Hematopoietic multipotent progenitor cell treated with erythropoietin and hydrocortisone succinate and interleukin-3 and kit ligand, for 4 days (in vitro differentiated cells): ENCODE measurements at places on chromosomes 2 and 18.

DNA sequence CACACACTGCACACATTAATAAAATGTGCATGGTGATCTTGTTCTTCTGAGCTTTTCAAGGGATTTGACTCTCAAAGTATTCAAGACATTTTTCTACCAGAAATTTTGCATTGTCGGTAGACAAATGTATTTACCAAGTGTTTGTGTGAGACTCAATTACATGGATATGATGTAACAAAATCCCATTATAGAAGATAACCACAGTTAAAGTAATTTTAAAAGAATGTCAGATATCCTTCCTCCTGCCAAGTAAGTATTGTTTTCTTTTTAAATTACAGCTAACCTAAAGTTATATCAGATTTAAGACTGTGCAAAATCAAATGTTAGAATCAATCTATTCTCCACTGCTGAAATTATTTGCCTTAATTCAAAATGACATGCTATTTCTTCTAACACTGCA, 1344.5 kb upstream of the CHAC2 start:
- DNase-seq, result no peak

- DNase-seq, result no peak
These were observed 100.2 kb downstream of the BCL11A start for GRCh38 chr2:60453301-60453700.

GRCh38 chr2:163906410-163906809, 170.6 kb upstream of the FIGN start:
- DNase-seq, result no peak

GRCh38 chr2:66761826-66762225, 326.9 kb downstream of the MEIS1 start:
- DNase-seq, result no peak

GRCh38 chr18:61838521-61838920, 54.3 kb downstream of the RNF152 start:
- DNase-seq, result no peak

DNA sequence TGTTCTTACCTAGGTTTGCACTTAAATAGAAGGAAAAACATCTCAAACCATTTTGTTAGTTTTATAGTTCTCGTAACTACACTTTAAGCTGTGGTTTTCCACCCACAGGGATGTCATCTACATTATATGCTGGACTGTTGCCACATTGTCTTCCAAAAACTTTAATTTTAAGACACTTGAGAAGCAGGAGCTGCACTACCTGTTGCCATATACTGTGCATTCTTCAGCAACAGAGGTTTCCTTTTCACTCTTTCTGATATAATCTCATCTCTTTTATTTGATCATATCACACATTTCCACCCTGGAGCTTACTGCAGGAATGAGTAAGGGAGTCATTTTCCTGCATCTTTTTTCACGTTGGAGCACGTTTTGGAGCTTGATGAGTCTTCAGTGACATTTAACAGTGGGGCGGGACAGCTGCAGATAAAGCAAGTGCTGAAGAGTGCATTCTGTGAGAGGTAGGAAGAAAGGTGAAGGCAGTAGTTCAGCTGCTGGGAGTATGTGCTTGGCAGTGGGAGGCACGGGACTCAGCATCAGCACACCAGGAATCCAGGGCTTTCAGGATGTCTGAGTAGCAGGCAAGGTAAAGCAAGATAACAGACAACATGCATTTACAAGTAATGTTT, 3.8 kb downstream of the LIMS1 start:
- no peak for DNase-seq

- DNase-seq, result no peak
These were observed 185.0 kb upstream of the SMIM21 start for GRCh38 chr18:75612456-75612855.

GRCh38 chr2:235654103-235654813, 160.4 kb downstream of the AGAP1 start:
- DNase-seq, result no peak

DNA sequence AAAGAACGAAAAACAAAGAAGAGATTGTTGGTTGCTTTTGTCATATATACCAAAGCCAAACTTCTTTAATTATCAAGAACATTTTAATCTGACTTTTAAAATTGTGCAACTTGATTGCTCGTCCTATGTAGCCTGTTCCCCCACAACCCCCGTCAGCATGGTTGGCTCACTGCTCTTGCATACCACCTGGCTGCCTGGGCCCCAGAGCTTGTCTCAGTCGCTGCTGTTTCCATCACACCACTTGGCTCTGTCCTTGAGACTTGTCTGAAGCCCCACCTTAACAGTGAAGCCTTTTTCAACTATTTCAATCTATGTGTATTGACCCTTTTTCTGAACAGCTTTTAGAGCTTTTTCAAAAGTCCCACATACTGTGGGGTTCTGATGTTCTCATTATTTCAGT, 270.8 kb downstream of the ZNF407 start:
- no peak for DNase-seq

DNA sequence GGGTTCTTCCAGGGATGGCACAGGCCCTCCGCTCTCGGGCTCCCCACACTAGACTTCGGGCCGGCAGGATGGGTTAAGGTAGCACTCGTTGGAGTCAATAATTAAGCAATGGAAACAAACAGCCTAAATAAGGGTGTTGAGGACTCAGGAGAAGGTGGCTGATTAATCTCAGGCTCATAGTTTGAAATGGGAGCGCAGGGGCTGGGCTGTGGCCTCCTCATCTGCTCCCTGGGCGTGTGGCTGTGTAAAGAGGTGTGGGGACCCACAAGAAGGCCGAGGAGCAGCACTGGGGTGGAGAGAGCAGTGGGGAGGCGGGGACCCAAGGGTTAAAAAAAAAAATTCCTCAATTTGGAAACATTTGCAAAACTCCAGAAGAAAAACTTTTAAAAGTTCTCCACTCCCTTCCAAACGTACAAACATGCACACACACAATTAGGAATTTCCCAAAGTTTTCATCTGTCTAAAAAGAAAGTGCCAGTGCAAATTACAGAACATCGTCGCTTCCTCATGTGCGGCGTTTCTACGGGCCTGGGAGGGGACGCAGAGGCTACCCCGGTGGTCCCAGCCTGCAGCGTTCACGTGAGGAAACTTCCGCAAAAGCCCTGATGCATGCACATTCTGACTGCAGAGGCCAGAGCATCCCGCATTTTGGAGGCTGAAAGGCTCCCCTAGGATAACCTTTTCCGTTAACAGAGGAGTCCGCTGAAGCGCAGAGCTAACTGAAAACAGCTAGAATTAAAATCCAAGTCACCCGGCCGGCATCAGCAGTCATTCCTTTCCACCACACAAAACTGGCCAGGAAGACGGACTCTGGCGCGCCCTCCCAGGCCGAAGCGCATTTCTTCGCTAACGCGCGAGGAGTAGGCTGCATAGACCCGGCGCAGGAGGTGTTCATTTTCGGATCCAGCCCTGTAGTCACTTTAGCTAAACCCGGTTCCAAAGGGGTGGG, 1.0 kb upstream of the TUBB6 start:
- peak; percentile 65 for DNase-seq

- DNase-seq, result no peak
These were observed 58.6 kb downstream of the SP110 start for GRCh38 chr2:230161184-230161583.

DNA sequence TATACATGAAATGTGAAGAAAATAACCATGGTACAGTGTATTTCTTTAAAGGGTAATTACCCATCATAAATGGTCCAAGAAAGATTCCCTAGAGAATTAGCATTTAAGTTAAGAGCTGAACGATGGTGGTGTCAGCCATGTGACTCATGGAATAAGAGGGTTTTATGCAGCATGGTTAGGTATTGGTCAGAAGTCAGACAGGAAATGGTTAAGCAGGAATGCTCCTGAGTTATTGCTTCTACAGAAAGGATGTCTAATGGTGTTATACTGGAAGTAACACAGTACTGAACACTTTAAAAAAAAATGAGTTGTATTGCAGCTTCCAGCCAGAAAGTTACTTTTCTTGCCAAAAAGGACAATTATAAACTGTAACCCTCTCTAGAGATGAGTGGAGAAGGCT, 72.7 kb upstream of the UBE2E3 start:
- DNase-seq, result no peak

DNA sequence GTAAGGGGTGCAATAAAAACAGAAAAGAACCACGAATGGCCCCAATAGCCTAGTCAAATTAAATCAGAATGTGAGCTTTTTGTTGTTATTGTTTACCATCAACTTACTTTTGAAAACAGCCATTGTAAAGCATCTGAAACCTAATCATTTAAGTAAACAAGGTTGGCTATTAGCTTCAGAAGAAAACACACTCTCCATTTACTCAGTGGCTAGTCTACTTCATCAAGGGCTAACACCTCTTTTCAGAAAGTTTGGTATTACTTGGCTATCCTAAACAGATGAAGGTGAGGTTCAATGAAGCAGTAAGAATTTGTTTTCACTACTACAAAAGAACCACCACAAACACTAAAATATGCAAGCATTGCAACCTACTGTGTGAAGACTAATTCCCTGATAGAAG, 398.0 kb downstream of the CDH2 start:
- no peak for DNase-seq
